ENCODE measurements at places on chromosomes 1 and 21.

DNA sequence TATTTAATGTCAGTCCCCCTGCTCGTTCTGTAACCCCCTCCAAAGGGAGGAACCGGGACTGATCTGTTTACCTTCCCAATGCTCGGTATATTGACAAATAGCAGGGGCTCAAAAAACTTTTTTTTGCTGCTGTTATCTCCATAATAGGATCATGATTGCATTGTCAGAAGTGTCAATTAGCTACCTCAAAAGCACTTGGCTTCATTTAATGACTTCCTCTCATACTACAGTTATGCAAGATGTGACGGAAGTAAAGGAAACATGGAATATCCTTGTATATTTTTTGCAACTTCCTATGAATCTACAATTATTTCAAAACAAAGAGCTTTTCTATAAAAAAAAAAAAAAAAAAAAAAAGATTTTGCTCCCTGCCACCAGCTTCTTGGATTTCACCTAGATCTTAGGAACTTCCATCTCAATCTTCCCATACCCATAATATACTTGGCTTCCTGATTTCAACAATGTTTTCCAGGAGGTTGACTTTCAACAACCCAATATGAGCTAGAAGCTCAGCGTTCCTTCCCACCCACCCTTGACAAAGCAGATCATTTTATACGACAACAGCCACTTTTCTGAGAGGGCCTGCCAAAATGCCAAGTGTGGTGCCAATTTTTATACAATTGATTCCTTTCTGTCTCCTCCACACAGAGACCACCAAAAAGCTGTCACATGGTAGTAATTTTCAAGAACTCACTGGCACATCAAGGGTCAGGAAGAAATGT is 71.7 kb downstream of the SETD4 start:
- DNase-seq = no peak

GRCh38 chr1:25808481-25809244 is 8.7 kb downstream of the SELENON start:
- no peak for DNase-seq

GRCh38 chr1:200359610-200360163 is 50.1 kb downstream of the ZNF281 start:
- no peak for DNase-seq

- DNase-seq = peak; percentile 35
Measured at GRCh38 chr1:110982320-110982719, 18.6 kb upstream of the LRIF1 start.

- DNase-seq = no peak
Measured at GRCh38 chr21:44418108-44418875, 37.0 kb upstream of the LRRC3 start.

- no peak for DNase-seq
Measured at GRCh38 chr1:202958544-202959275, 598 bp upstream of the ADIPOR1 start.
